ENCODE measurements at places on chromosomes 16 and 17. TPM values are rescaled to one million over a fixed set of nuclear protein-coding genes. Genes with fewer than 3 reads are reported as not detected.
A peak's percentile ranks its signal among the peaks of the same experiment; 100 is the strongest.

- DNase-seq: no peak
Measured at GRCh38 chr16:2816751-2817339, at the start of gene PRSS21. PRSS21 (plus strand) TSS chr16:2817237; CDS start chr16:2817269, 32 bp downstream.

DNA sequence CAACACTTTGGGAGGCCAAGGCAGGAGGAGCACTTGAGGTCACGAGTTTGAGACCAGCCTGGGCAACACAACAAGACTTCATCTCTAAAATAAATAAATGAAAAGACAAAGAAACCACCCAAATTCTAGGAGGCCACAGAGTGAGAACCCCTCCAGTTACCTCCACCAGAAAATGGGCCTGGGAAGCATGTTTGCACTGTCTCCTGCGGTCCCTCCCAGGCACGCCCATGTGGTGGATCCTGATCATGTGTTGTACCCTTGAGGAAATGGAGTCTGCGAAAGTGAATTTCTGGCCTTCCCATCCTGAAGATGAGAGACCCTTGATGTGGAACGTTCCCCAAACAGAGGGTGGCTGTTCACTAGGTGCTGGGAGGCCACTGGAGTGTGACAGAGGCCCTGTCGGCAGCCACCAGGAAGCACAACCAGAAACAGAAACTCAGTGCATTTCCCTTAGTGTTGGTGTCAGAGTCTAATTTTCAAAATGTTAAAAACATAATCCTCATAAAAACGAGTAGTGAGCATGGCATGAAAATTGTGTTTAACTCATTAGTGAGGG lies 19.2 kb upstream of the USP22 start:
- DNase-seq: no peak

GRCh38 chr16:84847564-84848355 lies 28.0 kb downstream of the CRISPLD2 start:
- no peak for DNase-seq

- no peak for DNase-seq
Measured at GRCh38 chr16:9837481-9837880, 344.7 kb downstream of the GRIN2A start.

DNA sequence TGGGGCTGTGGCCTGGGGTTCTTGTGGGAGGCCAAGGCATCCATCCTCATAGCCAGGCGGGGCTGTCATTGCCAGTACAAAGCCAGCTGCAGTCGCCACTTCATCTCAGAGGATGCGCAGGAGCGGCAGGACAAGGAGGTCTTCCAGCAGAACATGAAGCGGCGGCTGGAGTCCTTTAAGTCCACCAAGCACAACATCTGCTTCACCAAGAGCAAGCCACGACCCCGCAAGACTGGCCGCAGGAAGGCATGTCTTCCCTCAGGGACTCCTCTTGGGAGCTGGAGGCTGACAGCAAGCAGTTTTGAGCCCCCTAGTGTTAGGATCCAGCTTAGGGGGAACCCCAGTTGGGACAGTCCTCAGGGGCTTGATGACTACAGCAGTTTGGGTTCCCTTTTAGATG lies 15.1 kb upstream of the PLEKHG4 start:
- DNase-seq: no peak

DNA sequence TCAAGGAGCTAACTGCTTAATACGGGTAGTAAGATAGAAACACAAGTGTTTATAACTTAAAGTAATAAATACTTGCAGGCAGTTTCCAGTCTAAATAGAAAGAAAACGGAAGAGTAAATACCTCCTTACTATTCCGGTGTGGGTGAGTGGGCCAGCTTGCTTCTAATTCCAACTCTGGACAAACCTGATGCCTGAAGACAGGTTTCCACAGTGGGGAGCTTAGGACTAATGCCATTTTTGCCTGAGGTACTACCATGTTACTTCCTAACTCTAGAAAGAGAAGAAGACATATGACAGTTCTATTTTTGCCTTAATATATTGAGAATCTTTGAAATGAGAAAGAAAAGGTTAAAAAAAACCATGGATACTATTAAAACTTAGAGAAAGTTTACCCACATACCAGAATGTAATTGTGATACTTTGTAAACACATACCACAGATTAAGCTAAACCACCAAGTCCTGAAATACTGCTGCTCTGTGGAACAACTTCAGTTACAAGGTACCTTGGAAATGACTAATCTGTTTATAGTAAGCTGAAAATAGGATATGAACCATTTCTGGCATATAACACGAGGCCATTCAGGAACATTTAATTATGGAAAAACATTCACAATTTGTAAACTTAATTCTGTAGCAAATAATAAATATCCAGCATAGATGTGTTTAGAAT lies 70.2 kb downstream of the ZZEF1 start:
- no peak for DNase-seq

- DNase-seq: no peak
Measured at GRCh38 chr17:17672453-17673368, 8.5 kb upstream of the RAI1 start.

GRCh38 chr17:3879186-3879585 lies 13.7 kb downstream of the CAMKK1 start:
- DNase-seq: peak; percentile 97

DNA sequence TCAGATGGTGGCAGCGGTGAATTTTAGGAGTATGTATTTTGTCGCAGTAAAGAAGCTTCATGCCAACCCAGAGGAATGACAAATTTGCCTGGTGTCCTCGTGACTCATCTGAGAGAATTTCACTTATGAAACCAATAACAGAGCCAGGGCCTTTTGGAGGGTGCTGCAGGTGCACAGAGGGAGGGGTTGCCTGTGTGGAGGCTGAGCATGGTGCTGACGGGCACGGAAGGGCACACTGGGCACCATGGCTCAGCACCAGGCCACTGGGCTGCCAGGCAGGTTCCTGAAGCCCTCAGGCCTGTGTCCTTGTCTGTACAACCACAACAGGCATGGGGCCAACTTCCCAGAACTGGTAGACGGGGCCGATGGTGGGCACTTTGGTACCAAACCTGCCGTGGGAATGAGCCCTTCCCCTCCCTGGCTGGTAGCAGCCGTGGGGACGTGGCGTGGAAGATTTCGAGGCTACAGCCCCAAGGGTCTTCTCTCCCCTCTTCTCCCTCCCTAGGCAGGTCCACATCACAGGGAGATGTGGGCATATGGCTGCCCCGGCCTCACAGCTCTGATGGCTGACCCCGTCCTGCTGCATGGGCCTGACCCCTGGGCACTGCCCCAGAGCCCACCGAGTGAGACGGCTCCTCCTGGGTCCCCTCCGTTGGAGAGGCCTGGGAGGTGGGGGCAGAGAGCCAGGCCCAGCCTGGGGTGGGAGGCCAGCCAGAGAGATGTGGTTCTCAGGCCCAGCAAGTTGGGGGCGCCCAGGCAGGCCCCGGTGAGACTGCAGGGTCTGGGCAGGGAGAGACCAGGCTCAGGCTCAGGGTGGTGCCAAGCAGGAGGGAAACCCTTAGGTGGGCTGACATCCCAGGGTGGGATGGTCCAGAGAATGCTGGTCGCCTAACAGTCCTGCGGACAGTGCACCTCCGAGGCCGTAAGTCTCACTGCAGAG lies 30.2 kb upstream of the ZNF469 start:
- no peak for DNase-seq

- DNase-seq: no peak
Measured at GRCh38 chr17:48549914-48550501, 5.1 kb upstream of the HOXB2 start.

DNA sequence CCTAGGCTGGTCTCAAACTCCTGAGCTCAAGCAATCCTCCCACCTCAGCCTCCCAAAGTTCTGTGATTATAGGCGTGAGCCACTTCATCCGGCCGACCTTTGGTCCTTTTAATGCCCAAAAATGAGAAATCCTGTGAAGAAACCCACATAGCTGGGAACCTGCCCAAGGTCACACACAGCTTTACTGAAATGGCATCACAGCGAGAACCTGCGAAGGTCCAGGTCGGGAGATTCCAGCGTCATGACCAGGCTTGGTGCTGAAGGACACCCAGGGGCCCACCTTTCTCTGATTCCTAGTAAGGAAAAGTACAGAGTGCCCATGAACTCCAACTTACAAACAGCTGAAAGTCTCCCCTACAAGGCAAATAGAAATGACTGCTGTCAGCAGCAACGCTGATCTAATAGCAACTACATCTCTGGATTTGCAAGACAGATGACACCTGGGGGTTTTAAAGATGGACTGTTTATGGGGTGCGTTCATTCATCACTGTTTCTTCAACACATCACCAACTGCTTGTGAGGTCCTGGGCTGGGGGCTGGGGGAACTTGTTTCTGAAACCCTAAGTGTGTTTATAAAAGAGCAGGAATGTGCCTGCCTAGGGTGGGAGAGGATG lies 24.5 kb upstream of the DNAH17 start:
- no peak for DNase-seq

DNA sequence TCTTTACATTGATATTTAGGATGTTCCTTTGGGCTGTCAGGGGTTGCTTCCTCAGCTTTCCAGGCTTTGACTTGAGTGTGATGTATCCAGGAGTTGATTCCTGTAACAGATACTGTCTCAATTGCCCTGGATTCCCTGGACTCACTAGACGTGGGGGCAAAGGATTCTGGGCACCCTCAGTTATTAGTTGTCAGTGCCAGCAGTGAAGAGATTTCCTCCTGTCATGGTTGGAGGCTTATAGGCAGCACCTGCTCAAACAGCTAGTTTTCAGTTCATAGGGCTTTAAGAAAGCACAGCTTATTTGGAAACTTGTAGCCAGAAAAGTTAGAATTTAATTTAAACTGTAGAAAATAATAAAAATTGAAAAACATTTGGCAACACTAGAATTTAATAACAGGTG lies 9.5 kb upstream of the B4GALNT2 start:
- DNase-seq: no peak

GRCh38 chr16:2469399-2470233 lies 1.5 kb upstream of the NTN3 start:
- DNase-seq: no peak

DNA sequence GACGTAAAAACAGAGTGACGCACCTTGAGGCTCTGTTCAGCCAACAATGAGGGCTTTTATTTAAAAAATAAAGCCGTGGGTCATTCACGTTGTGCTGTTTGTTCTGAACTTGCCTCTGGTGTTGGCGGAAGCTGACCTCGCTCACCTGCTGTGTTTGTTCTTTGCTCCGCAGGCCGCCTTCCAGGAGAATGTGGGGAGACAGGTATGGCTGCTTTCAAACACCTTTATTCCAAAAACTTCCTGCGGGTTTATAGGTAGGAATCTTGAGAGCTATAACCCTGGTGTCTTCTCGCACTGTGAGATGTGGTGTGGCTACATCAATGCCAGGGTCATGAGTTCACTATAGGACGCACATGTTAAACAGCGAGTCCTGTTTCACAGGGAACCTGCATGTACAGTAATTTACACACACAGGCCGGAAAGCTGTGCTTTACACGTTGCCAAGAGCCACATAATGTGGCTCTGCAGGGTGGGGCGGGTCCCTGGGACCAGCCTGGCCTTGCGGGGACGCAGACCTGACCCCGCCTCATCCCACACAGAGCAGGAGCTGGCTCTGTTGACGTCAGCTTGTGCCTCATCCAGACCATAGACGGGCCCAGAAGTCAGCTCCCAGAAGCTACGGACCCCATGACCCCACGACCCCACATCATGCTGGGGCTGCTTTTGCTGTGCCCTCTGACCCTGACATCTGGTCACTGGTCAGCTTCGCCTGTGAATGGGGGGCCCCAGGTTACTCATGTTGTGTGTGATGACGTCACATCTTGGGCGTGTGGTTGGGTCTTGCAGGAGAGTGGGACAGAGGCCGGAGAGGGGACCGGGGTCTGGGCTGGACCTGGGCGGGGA lies 49.9 kb upstream of the ZNF750 start:
- DNase-seq: no peak

DNA sequence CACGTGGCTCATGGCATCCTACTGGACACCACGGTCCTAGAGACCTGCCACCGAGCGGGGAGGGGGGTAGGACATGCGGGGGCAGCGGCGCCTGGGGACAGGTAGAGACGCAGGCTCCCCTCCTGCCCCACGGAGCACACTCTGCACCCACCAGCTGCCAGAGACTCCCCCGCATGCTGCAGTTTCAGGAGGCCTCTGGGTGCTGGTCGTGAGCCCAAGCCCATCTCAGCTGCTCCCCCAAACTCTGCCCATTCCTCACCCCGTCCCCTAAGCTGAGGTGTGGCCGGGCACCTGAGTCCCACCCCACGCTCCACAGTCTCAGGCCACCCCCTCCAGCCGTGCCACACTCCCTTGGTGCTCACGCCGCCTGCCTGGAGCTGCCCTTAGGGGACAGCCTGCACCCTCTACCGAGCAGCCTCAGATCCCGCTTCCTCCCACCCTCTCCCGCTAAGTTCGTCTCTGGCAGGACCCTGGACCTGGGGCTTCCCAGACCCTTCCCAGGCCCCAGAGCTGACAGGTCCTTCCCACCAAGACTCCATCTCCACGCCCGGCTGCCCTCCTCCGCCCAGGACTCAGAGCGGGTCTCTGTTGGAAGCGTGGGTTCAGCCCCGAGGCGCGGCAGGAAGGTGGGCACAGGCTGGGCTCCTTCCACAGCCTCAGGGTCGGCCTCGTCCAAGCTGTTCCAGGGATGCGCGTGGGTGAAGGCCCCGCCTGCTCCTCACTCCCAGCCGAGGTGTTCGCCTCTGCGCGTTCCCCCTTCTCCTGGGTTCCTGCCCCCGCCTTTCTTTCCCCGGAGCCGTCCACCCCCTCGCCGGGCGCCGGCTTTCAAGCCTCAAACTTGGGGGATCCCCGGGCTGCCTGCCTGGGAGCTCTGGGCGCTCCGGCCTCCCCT lies 1.3 kb downstream of the RAB40B start:
- DNase-seq: no peak

ZNF385C gene
- total RNA-seq: 1.2 TPM

ODAD4 gene
- not detected for total RNA-seq

KRT222 gene
- 3.4 TPM for total RNA-seq

SLFN14 gene
- total RNA-seq: 4.8 TPM

DLG4 gene
- 18.3 TPM for total RNA-seq

ADAP2 gene
- 62.4 TPM for total RNA-seq

CAMKK1 gene
- 19.3 TPM for total RNA-seq

KRT40 gene
- total RNA-seq: not detected

KRTAP1-4 gene
- not detected for total RNA-seq

RMI2 gene
- total RNA-seq: 17.1 TPM

ZNF469 gene
- total RNA-seq: 5.3 TPM

Measured in umbilical cord (tissue), 2 donors.